ENCODE measurements at places on chromosomes 7 and 10.

DNA sequence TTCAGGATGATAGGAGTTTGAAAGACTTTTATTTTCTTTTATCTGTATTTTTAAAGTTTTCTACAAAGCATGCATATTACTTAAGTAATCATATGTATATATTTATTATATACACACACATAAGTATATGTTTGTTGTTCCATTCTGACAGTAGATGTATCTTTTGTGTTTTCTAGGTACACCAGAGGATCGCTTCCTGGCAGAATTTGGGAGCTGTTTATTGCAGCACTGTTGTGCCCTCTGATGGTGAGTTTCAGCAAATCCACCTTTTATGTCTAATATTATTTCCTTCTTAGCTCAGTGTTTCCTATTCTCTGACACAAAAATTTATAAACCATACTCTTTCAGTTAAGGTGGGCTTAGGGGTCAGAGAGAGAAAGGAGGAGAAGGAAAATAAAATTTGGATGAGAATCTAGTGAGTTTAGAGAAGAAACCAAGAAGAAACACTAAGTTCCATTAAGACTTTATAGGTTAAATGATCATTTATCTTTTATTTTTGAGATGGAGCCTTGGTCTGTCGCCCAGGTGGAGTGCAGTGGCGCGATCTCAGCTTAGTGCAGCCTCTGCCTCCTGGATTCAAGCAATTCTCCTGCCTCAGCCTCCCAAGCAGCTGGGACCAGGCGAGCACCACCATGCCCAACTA lies 59.2 kb upstream of the OIT3 start:
- peak; percentile 59 for DNase-seq

DNA sequence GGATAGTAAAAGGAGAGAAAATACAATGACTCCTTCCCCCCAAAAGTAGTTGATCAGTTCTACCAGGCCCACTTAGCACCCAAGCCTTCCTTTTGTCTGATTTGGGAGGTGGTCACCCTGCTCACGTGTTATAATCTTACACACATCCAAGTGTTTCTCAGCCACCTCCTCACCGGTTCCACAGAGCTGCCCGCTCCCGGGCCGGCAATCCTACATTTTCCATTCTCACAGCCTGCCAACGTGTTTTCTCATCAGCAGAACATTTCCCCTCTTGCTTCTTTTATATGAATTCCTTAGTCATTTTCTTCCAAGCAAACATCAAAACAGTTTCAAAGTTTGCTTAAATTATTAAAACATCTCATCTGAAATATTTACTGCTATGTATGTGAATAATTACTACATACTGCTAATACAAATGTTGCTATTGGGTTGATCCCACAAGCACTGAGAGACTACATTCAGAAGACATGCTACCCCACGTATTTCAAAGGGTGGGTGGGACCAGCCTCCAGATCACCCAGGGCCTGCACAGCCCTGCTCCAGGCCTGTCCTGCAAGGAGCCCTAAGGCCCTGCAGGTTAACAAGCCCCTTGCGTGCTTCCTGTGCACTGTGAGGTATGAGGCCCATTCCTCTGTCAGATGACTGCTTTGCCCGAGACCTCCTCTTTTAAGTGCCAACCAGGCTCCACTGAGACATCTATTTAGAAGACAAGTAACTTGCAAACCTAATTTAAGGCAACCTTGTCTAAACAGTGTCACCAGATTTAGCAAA lies 75.3 kb downstream of the GRB10 start:
- DNase-seq, result no peak

DNA sequence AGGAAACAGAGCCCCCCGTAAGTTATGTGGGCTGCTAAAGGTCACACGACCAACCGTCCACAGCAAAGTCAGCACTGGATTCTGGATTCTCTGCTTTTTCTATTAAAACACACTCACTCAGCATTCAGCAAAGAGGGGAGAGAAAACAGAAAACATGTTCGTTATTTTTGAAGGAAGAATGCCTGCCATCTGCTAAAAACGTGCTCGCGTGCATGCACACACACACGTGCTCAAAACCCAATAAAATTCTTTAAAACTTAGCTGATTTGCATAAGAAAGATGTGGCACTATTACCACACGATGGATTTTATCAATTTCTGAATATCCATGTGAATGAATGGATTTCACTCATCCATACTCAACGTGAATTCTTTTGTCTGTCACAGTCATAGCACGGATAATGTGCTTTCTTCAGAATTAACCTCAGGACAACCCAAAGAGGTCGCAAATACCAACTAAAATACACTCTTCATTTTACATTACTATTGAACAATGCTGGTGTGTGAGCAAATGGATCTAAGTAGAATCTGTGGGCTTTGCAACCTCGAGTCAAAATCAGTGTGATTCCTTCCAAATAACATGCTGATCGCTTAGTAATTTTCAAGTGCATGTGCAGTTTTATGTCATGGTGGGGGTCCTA lies 40.8 kb downstream of the NRP1 start:
- no peak for DNase-seq

DNA sequence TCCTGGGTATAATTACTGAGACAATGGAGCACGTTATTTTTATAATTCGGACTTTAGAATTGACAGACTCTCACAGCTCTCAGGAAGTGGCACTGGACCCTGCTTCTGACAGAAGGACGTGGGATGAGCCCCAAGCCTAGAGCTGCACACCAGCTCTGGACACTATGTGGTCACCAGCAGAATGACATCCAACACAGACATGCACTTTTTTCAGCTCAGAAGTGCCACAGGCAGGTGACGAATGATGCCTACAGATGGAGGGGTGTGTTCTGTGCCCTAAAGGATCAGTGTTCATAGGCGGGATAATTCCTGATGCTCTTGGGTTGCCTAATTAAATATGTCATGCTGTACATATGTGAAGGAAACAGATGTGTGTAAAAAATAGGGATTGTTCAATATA lies 87.9 kb downstream of the VIPR2 start:
- no peak for DNase-seq

DNA sequence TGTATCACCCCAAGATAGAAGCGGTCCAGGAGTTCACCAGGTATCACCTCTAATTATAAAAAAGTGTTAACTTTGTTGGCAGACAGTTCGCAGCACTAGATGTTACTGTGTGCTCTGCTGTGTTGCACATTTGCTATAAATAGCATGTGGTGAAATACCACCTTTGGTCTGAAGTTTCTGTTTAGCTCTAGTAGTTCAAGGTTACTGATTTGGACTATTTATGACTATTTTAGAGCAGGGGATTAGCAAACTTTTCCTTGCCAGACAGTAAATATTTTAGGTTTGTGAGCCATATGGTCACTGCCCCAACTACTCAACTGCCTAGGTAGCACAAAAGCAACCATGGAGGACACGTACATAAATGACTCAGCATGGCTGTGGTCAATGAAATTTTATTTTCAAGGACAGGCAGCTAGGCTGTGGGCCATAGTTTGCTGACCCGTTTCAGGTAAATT lies 16.5 kb downstream of the DENND10 start:
- peak; percentile 85 for DNase-seq

DNA sequence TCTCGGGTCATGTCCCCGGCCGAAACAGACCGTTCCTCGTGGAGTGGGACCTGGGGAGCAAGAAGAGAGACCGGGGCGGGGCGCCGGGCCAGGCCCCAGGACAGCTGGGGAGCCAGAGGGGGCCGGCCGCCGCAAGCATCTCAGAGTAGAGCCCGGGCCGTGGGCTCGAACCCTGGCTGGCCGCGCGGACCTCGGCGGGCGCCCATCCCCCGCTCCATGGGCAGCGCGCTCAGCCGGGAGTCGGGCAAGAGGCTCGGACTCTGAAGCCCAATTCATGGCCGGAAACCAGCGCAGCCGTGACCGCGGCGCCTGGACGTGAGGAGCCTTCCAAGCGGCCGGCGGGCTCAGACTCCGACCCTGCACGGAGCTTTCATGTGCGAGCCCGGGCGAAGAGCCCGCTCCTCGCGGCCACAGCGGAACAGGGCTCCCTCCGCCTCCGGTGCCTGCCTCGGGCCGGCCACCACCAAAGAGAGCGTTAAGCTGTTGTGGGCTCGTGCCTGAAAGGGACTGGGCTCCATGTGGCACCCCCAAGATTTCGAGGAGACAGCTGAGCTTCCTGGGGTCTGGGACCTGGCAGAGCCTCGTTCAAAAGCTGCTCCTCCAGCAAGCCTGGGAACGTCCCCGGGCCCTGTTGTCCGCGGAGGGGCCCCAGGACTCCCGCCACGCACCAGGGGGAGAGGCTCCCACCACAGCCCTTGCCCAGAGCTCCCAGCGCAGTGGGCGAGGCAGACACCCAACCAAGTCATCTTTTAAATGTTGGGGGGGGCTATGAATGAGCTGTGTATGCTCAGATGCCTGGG lies 757 bp upstream of the GRID1 start:
- peak; percentile 47 for DNase-seq

- no peak for DNase-seq
Measured at GRCh38 chr7:152052771-152053170, 27.3 kb downstream of the GALNT11 start.

DNA sequence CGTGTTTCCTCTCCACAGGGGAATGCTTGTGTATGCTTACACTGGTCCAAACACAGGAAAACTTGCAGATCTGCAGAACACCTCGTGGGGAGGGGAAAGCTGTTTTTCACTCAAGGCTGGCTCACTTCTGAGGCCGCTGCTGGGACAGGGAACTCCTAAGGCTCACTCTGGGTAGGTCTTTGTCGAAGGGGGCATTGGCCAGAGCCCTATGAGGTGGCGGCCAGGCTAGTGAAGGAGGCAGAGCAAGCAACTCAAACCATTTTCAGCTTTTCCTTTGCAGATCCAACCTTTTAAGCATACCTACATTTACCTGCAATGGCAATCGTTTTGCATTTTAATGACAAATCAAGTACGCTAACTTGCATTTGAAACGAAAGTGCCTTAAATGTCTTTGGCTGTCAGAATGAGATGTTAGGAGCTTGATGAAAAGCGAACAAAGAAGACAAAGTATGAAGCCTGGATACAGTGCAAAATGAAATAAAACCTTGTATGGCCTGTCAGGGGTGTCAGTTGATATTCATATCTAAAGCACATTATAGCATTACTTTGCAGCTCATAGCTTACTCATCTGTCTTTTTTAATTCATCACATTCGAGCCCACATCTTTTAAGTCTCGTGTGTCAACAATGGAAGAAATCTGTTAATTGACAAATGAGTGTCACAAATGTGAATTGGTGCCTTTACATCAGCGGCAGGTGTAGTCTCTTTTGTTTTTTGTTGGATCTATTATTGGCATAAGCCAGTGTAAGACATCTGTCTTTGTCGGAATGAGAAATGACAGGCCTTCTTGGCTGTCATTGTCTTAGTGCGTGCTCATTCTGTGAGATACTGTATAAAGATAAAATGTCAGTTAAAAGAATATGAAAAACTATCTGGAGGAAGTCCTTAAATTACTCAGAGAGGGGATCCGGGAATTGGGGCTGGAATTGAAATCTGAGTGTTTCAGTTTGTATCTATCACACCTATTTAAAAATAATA lies 30.5 kb downstream of the LRMDA start:
- no peak for DNase-seq

- DNase-seq, result no peak
Measured at GRCh38 chr10:91032611-91033206, 111.8 kb upstream of the ANKRD1 start.

DNA sequence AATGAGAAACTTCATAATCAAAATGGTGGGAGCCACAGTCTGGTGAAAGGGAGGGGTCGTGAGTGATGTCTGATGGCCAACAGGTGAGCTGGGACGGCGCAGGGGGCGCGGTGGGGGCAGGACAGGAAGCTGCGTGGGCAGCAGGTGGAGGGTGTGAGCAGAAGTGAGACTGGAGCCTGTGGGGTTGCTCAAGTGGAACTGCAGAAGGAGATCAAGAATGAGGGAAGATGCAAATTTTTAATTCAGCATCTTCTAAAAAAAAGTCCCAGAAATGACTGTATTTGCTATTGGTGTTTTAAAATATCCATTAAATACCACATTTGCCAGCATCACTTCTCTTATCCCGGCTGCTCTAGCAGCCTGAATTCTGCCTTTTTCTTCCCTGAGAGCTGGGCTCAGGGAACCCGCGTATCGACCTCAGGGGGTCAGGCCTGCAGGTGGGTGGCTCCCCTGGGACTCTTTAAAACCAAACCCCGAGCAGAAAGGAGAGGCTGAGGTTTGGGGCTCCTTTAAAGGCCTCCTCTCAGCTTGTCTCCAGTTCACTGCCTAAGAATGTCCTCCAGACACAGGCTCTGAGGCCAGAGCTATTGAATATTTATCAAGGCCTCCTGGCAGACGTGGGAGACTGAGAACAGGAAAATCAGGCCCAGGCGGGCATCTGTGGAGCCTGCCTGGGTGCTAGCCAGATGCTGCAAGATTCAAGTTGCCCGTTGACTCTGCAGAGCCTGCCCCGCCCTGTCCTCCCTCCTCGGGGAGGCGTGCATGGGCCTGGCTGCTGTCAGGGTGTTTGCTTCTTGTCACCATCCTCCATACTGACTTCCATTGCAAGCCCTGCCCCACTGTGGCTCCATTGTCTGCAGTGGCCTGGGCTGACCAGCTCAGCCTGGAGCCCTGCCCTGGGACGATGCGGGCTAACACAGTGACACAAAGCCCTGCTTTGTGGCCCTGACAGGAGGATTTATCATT lies 53.9 kb downstream of the SYPL1 start:
- DNase-seq, result peak; percentile 62
